Left colon (tissue), 2 donors: ENCODE measurements at places on chromosomes 1 and 21. TPM values are rescaled to one million over a fixed set of nuclear protein-coding genes. Genes with fewer than 3 reads are reported as not detected.

The FOXD2 gene
- 16.1 TPM for total RNA-seq

The ICOSLG gene
- total RNA-seq = 5.0 TPM

The AIRE gene
- total RNA-seq = 0.18 TPM

DNA sequence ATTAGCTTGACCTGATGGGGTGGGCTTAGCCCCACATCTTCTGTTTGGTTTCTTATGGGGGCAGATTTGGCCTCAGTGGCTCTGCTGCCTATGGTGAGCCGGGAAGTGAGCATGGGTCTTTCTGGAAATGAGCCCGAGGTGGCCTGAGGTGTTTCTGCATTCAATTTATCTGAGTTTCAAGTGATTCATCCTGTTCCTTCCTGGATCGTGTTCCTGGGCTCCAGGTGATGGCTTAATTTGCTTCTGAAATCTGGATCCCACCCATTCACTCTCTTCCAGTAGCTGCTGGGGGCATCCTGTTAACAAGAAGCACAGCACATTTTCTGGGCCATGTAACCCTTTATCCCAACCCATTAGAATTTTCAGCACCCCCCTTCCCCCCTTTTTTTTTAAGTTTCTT is 324.6 kb downstream of the CAMTA1 start:
- DNase-seq = no peak

DNA sequence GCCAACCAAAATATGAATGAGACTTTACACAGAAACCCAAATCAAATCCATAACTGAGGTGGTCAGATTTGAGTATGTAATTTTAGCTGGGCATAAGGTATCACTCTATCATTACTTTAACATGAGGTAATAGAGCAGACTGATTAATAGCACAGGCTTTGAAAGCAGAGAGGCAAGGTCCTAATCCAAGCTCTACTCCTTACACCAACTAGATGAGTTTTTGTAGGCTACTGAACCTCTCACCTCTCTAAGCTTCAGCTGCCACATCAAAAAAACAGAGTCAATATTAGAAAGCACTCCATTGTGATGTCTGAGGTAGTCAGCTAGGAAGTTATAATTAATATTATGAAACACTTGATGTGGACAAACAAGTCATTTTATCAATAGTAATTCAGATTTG is 63.7 kb downstream of the ARID4B start:
- no peak for DNase-seq

DNA sequence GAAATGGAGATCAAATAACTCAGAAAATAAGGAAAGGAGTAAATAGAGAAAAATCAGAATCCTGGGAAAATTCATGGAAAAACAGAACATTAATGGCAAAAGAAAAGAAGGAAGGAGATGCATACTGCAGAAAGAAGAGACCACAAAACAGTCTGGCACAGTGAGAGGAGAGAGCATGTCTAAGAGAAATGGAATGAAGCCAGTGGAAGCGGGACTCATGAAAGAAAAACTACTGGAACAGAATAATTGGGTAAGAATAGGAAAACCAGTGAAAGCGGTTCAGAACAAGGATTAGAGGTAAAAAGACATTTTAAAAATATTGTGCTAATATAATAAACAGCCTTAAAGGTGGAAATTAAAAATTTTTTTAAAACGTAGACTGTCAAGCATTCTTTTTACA is 93.6 kb upstream of the GREM2 start:
- no peak for DNase-seq

- peak; percentile 61 for DNase-seq
Observed at GRCh38 chr1:17122521-17123164, 3.4 kb upstream of the PADI2 start.

DNA sequence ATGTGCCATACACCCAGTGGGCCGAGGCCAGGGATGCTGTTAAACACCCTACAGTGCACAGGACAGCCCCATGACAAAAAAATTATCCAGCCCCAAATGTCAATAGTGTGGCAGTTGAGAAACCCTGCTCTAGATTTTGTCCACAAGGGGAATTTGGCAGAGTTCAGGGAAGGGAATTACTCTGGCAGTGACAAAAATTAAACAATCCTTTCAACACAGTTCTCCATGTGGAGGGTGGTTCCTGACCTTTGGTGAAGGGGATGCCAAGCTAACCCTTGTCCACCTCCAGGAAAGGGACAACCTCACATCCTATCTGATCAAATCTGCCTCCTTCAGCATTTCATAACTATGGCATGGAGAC is 28.4 kb upstream of the CD84 start:
- DNase-seq = no peak
